ENCODE measurements at places on chromosomes 4 and X. TPM values are rescaled to one million over a fixed set of nuclear protein-coding genes. Genes with fewer than 3 reads are reported as not detected.

- no peak for DNase-seq
These were observed 912.9 kb upstream of the INTU start for GRCh38 chr4:126719852-126720251.

DNA sequence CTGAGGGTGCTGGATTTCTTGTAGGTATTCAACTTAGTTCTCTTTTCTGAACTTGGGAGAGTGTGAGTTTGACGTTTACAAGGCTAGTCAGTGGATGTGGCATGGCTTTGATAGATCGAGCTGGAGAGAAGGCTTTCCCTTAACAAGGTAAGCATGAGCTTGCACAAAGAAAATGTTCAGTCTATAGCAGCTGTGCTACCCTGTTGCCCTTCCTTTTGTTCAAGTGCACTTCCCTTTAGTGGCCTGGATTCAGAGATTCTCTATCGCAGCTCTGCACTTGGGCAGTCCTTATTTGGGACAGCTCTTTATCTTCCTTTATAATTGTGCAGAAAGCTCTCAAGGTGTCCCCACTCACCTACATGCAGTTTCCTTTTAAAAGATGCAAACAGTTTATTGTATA is 198.0 kb downstream of the ARHGAP24 start:
- DNase-seq, result no peak

SLC4A4 gene
- 1.8 TPM for total RNA-seq

F8A2 gene
- total RNA-seq, result not detected

DNA sequence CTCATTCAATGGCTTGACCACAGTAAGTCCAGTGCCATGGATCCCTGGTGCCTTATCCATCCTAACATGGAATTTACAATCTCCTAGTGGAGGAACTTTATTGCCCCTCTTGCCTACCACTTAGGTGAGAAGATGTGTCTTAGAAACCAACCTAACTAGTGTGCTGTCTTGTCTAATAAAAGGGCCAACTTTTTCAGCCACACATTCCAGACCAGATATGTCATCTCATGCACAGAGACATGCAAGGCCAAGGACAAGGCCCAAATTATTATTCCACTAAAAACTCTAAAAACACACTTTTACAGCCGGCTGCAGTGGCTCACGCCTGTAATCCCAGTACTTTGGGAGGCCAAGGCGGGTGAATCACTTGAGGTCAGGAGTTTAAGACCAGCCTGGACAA is 10.6 kb upstream of the PRDX4 start:
- DNase-seq, result peak; percentile 35

TBC1D8B gene
- total RNA-seq, result 5.1 TPM

- DNase-seq, result no peak
These were observed 121.8 kb downstream of the PDE5A start for GRCh38 chr4:119506806-119507205.

PROM1 gene
- total RNA-seq, result not detected

PCDH18 gene
- 16.6 TPM for total RNA-seq

SPINK2 gene
- not detected for total RNA-seq

- DNase-seq, result no peak
These were observed 87.5 kb downstream of the EVC start for GRCh38 chr4:5798462-5798861.

DNA sequence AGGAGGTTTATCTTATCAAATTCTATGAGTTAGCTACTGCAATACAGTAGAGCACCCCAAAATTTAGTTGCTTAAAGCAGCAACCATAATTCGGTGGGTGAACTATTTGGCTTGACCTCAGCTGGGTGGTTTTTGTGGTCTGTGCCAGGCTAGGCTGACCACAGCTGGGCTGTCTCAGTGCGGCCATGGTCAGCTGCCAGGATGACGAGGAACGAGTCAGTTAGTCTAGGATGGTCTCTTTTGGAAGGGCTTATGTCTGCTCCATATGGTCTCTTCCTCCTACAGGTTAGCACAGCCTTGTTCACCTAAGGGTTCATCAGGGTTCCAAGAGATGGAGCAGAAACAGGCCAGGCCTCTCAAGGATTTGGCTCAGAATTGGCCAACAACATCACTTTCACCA is 210.4 kb downstream of the PALLD start:
- peak; percentile 68 for DNase-seq

FAM53A gene
- 11.1 TPM for total RNA-seq

DNA sequence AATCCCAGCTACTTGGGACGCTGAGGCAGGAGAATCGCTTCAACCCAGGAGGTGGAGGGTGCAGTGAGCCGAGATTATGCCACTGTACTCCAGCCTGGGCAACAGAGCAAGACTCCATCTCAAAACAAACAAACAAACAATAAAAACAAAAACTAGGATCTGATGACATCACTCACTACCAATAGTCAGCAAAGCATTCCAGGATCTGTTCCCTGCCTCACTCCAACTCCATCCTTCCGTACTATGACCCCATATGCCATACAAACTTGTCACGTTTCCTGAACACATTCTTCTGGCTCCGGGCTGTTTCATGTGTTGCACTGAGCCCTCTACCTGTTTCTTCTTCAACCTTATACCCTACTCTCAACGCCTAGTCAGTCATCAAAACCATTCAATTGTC is 47.3 kb downstream of the RBM47 start:
- DNase-seq, result no peak

BEX1 gene
- total RNA-seq, result 11.0 TPM

DNA sequence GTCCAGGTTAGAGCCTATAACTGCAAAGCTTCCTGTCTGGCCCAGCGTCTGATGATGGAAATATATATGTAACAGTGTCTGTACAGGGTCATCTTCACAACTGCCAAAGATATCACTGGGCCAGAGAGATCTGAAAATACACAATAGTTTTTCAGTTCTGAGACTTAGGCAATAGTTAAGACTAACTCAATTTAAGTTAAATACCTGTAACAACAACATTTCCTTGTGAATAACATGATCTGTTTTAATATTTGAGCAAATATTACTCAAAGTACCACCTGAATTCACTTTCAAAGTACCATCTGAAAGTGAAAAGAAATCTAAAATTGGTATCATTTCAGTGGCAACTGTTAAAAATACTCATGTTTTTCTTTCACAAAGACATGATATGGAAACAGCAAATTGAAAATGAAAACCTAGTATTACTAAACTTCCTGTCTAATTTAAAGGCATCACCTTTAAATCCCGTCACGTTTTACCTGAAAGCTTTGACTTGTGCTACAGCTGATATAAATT is 9.6 kb downstream of the ZAR1 start:
- DNase-seq, result no peak

GRCh38 chr4:123361195-123361861 is 35.3 kb upstream of the SPRY1 start:
- DNase-seq, result peak; percentile 97

ARHGEF6 gene
- 21.7 TPM for total RNA-seq

- no peak for DNase-seq
These were observed 83.6 kb upstream of the TTC29 start for GRCh38 chr4:147029296-147029695.

GRCh38 chr4:31189938-31190337 is 469.8 kb downstream of the PCDH7 start:
- DNase-seq, result no peak

GPR78 gene
- not detected for total RNA-seq

- peak; percentile 55 for DNase-seq
These were observed 671.2 kb downstream of the PCDH18 start for GRCh38 chr4:136861091-136861490.

DNA sequence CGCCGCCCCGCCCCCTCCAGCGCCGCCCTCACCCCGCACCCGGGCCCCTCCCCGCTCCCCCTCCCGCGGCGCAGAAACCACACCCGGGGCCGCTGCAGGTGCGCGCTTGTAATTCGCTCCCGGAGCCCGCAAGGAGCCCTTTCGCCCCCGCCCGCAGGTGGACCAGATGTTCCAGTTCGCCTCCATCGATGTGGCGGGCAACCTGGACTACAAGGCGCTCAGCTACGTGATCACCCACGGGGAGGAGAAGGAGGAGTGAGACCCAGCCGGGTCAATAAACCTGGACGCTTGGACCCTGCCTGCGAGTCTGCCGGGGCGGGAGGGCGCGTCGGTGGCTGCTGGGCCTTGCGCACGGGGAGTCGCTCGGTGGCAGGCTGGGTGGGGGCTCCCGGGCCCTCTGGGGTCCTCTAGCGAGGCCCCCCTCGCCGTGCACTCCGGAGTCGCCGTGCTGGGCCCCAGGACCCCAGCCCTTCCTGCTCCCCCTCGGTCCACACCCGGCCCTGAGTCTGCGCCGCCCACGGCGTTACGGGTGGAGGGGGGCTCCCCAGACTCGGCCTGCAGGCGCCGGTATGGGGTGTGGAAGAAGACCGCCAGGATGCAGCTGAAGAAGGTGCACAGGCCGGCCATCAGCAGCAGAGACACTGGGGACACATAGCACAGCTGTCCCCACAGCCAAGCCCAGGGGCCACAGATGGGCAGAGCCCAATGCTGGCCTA is 7.1 kb downstream of the SLC49A3 start:
- no peak for DNase-seq

STK32B gene
- total RNA-seq, result 0.77 TPM

- peak; percentile 21 for DNase-seq
These were observed 400.9 kb upstream of the FGF13 start for GRCh38 chrX:139112432-139112831.

CABS1 gene
- not detected for total RNA-seq

PCDH10 gene
- total RNA-seq, result 1.0 TPM

GRCh38 chr4:148962539-148963290 is 520.5 kb upstream of the NR3C2 start:
- DNase-seq, result peak; percentile 85

DNA sequence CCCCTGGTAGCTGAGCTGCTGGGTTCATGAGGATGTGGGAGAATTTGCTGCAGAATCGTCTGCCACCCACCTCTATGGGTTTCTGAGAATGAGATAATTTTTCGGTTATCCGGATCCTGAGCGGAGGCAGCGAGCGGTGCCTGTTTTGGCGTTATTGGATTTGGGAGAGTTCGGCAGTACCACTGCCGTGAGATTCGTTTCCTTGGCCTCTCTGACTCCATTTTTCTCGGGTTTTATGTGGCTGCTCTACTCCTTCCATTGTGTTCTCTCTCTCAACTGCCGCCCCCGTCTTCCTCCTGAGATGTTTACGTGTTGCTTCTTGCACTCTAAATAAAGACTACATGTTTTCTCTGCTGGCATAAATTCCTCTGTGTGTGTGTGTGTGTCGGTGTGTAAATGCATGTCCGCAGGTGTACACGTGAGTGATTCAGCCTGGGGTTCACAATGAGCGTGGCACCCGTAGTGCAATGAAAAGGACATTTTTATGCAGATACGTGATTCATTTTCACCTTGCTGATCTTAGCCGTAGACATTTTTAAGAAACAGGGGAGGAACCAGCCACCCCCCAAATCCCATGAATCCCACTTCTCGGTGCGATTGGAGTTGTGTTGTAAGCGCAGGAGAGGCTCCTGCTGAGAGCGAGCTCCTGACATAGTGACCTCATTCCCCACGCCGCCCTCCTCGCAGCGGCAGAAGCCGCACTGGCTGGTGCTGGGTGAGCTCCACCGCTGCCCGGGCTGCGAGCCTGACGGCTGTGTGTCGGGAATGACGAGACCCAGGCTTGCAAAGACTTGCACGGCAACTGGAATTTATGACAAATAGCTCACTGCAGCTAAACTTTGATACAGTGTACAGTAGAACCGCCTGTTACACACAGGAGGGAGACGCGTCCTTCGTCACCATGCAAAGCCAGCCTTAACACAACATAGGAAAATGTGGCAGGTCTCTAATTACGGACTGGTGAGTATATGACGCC is 82.2 kb downstream of the STOX2 start:
- DNase-seq, result peak; percentile 40

- no peak for DNase-seq
These were observed 186.9 kb downstream of the LRBA start for GRCh38 chr4:150828159-150828558.

GAGE12H gene
- not detected for total RNA-seq

- no peak for DNase-seq
These were observed 118.1 kb upstream of the PRR32 start for GRCh38 chrX:126701380-126701779.

DNA sequence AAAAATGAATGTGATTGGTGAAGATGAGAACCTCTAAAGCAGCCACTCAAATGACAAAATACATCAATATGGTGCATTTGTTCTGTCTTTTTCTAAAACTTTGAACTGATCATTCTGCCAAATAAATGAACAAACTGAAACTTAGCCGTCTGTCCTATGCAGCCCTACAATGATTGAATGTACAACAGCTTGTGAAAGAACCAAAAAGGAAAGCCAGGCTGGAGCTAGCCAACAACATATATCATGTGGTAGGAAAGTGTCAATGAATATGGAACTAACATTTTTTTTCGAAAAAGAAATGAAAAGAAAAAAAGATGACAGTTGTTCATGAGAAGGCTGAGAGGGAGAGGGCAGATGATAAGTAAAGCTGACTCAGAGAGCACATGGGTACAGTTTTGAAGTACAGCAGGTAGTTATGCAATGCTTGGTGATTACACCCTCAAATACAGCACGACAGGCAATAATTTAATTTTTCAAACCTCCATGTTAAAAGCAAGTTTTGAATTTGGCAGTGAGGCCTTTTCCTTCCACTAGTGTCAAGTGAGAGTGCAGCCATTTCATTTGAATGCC is 21.2 kb upstream of the SLC7A11 start:
- DNase-seq, result peak; percentile 68

SPANXC gene
- not detected for total RNA-seq

GRIA2 gene
- not detected for total RNA-seq

GRCh38 chrX:3046253-3047240 is 5.3 kb downstream of the ARSF start:
- no peak for DNase-seq

DNA sequence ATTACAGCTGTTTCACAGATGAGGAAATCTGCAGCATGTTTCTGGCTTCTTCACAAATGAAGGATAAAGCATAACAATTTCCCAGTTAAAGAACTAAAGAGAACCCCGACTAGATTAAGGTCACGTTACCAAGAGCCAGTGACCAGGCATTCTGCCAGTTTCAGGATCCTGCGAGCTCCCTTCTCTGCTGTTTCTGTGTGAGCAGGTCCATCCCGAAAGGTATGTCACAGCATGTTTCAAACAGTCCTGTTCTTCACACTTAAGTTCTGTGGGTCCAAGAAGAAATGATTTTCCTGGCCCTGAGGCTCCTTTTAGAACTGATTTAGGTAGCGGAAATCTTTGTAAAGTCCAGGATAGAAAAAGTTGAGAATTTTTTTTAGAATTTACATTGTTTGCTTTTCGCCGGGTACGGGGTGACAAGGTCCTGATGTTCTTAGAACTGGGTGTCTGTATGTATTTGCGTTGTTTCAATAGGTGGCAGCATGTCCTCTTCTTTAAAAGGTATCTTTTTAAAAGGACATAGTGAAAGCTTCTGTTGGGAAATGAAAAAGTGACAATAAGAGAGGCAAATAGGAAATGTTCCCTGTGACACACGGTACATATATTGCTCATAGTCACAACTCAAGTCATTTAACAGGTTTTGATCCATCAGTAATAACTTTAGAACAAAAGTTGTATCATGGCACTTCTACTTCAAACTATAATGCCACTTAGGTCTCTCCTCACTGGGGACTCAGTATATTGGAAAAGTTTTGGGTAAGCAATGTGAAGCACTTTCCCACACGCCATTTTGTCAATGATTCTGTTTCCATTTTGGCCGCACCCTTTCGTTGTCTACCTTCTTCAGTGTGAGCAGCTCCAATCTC is 18.4 kb downstream of the IL21 start:
- peak; percentile 73 for DNase-seq

RS1 gene
- not detected for total RNA-seq

CT45A3 gene
- total RNA-seq, result not detected

ATP11C gene
- 44.3 TPM for total RNA-seq

Measured in LHCN-M2 (cell line).